ENCODE measurements at places on chromosomes 5 and 9.

GRCh38 chr9:127550751-127551150 lies 61.3 kb upstream of the STXBP1 start:
- no peak for DNase-seq

GRCh38 chr9:87065981-87066380 lies 118.7 kb upstream of the GAS1 start:
- DNase-seq: no peak

DNA sequence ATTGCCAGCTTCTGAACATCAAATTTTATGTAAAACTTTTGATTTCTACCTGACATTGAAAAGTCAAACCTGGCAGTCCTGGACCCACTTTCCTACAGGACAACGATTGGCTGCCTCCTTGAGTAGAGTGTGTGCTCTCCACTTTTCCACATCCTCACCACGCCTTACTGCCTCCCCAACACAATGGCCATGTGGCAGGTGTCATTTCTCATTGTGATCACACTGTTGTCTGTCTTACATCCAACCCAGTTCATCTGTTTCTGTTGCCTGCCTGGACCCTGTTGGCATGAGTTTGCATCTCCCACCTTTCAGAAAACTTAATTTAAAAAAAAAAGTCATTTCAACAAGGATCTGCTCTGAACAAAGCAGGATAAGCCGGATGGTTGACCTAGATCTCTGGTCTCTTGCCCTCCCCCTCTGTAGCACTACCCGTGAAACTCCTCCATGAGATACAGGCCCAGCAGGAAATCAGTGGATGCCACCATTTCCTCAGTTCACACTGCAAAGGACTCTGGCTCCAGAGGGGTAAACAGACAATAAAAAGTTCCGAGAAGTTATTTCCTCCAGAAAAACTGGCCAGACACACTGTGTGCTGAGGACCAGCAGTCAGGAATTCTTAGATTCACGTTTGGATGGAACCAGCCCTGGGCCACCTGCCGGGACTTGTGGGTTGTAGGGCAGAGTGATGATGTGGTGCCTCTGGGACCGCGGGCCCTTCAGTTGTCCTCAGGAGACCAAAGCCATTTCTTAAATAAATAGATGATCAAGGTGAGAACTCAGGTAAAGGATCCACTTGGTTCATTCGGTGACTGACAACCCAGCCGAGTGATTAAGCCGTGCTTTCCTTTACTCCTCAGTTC lies 48.6 kb downstream of the AMBP start:
- no peak for DNase-seq

DNA sequence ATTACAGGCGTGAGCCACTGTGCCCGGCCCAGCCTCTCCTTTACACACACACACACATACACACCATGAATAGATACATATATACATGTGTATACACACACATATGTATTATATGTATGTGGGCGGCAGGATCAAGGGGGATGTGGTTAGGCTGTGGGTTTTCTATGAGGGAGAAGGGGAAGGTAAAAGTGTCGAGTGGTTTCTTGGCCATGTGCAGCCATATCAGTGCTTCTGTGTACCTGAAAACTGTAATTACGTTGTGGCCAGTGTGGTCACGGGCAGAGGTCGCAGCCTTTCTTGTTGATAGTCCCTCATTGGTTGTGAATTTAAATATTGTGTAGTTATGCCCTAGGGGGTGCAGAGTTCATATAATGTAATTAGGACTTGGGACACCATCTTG lies 16.5 kb downstream of the CDK20 start:
- DNase-seq: no peak

DNA sequence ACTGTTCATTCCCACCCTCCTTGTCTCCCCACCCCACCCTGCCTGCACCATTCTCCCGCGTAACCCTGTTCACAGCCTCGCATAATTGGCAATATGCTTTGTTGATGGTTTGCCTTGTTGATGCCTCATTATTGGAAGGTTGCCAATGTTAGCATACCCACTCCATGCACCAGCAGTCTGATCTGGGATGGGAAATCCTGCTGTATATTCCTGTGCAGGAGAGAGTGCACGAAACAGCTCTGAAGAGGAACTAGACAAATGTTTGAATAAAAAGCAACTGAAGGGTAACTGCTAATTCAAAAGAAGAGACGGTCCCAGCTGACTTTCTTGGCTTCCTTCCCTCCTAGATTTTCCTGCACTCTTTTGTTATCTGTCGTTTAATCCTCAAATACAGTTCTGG lies 271.7 kb upstream of the TLE4 start:
- no peak for DNase-seq

DNA sequence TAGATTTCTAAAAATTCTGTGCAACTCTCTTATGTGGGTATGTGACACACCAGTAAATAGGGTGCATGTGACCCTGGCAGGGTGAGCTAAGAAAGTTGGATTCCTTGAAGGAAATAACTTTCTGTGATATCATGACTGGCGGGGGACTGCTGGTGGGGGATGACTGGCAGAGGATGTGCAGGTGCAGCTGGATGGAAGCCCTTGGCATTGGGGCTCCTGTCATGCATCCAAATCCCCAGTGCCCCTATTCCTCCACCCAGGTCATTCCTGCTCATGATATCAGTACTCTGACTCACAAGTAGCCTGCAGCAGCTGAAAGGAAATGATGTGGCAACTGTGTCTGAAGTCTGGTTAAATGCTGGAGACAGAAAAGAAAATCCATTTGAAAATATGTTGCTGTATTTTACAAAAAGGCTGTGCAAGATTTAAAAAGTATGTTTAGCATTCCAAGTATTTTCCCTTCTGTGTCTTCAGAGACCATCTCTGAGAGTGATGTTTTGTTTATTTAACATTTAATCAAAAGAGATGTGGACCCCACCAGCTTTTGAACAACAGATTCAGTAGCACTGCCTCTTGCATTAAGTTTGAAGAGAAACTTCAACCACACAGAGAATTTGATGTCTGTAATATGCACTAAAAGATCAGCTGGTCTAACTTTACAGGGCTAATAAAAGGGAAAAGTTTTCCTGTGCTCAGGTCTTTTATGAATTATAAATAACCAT lies 17.9 kb upstream of the ZSWIM6 start:
- DNase-seq: no peak

DNA sequence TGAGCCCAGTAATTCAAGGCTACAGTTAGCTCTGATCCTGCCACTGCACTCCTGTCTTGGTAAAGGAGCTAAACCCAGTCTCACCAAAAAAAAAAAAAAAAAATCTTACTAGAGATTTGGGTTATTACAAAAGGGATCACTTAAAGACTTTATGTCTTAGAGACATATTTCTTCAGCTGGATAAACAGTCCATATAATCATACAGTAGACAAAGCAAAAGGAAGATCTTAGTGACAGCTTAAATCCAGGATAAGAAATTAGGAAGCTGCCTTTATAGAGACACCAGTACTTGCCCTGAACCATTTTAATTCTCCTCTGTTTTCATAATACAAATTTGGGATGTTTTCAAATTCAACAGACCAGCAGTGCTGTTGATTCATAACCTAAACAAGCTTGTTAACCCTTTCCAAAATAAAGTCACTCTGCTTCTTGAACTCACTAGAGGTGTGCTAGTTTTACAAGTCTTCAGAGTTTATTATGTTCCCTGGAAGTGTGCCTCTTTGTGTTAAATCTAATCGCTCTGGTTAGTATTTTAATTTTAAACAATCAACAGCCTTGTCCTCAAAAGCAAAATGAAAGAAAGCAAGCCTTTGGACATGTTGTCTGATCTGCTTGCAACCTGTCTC lies 255.5 kb downstream of the ARRDC3 start:
- no peak for DNase-seq

Measured in GM18507 (cell line).